ENCODE measurements at places on chromosomes 6 and 20.

GRCh38 chr6:6712449-6713403, 124.2 kb downstream of the LY86 start:
- DNase-seq = no peak

- peak; percentile 52 for DNase-seq
Measured at GRCh38 chr20:35329435-35330139, 37.4 kb upstream of the FAM83C start.

DNA sequence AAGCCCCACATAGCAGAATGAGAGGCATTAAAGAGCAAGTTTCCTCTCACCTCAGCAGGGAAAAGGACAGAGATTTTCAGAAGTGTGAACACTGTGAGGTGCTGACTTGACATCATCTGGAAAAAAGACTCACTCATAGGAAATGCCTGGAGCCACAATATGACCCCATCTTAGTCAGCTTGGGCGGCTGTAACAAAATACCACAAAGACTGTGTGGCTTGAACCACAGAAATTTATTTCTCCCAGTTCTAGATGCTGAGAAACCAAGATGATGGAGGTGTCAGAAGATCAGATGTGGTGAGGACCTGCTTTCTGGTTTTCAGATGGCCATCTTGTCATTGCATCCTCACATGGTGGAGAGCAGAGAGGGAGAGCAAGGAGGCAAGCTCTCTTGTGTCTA, 253.1 kb downstream of the ADGB start:
- DNase-seq = no peak

- no peak for DNase-seq
Measured at GRCh38 chr20:24729896-24730605, 219.0 kb upstream of the CST7 start.

GRCh38 chr6:12262236-12263061, 27.7 kb upstream of the EDN1 start:
- no peak for DNase-seq

DNA sequence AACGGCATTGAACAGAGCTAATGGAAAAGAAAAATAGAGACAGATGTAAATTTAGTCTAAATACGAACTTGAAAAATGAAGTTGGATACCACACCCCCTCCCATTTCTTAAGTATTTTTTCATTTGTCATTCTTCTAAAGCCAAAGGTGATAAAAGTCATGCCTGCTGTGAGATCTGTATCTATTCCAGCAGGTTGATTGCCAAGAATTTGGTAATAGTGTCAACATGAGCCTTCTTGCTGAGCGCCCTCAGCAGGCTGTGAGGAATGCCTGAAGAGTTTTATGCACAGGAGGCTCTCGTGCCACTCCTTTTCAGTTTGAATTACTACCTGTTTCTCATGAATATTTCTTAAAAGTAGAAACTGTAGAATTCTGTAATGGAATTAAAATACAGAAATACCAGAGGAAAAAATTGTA, 165.4 kb downstream of the QKI start:
- no peak for DNase-seq

- no peak for DNase-seq
Measured at GRCh38 chr6:168540713-168541291, 99.8 kb downstream of the SMOC2 start.

DNA sequence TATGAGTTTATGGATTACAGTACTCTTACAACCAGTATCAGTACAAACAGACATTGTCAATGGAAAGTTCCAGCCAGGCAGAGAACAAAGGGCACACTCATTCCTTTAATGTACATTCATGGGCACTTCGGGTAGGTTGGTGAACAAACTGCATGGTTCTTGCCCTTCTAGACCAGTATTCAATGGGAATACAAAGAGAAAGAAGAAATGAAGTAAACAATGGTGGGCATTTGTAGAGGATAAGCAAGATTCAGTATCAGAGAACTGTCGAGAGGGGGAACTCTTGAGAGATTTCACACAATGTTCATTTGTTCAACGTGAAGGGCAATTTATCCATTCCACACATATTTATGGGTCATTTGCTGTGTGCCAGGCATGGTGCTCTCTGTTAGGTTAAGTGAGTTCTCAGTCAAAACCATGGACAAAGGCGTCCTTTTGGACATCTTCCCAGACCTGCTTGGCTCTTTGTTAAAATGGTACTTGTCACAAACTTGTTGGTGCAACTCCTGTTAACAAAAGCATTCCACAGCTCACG, 714.8 kb downstream of the DHX35 start:
- DNase-seq = no peak

GRCh38 chr20:58251348-58251978, 23.0 kb upstream of the ANKRD60 start:
- no peak for DNase-seq

- DNase-seq = no peak
Measured at GRCh38 chr20:53959911-53960578, 110.3 kb downstream of the BCAS1 start.

DNA sequence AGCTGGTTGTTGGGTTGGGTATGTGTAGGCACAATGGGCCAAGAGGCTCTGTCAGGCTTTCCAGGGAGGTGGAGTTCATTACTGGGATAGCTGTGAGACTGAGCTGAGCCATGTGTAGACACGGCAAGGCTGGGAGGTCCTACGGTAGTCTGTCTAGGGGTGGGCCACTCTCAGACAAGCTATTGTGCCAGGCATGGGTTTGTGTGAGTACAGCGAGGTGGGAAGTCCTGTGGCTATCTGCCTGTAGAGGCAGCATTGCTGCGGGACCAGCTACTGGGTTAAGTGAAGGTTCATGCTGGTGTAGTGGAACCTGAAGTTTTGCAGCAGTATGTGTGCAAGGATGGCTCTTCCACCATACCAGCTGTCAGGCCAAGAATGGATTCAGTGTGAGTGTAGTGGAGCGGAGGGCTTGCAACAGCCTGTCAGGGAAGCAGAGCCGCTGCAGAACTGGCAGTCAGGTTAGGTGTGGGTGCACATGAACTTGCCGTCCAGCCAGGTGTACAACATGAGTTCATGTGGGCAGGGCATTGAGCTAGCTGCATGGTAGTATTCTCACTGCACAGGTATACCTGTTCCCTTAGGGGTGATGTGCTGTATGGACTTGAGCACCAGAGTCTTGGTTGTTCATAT, 78.0 kb upstream of the CENPW start:
- no peak for DNase-seq

DNA sequence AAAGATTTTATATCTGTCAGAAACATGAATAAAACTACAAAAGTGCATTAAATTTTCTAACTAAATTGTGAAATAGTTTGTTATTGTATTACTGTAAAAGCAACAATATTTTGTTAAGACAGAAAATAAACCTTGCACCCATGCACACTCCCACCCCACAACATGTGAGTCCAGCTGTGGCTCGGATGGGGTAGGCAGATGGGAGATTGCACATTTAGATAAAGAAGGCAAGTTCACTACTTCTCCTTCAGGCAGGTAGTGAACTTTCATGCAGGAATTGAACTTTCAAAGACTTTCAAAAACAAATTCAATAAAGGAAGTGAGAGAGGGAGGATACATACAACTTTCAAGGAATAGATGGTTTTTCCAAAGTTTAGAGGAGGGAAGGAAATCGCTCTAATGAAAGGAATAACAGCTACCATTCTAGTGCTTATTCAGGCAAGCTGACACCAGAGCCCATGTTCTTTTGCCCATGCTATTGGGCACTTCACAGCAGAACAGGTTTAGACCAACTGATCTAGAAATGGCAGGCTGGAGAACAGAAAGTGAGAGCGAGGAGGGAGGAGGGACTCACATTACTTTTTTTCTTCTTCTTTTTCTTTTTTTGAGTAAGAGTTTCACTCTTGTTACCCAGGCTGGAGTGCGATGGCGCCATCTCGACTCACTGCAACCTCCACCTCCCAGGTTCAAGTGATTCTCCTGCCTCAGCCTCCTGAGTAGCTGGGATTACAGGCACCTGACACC, 28.5 kb downstream of the SF3B5 start:
- peak; percentile 33 for DNase-seq

- no peak for DNase-seq
Measured at GRCh38 chr6:116992546-116992945, 115.5 kb downstream of the RFX6 start.

DNA sequence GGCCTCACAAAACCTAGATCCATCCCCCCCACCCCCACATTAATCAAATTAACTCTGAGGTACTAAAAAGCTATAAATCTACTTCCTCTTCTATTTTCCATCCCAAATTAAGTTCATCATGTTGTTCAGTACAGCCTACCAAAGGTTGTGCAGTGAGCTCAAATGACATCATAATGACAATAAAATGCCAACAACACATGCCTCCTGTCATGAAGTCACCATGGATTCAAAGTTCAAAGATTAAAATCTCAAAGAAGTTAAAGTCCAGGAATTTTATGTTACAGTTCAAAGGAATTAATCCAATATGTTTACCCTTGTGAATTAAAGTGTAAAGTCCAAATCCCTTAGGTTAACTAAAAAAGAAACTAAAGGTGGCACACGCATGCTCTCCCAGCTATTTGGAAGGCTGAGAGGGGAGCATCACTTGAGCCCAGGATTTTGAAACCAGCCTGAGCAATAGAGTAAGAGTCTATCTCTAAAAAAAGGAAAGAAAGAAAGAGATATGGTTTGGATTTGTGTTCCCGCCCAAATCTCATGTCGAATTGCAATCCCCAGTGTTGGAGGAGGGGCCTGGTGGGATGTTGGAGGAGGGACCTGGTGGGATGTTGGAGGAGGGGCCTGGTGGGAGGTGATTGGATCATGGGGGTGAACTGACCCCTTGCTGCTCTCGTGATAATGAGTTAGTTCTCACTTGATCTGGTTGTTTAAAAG, 25.7 kb upstream of the SIRT5 start:
- DNase-seq = no peak

Data from stimulated activated CD4-positive, alpha-beta T cell treated with anti-CD3 and anti-CD28 coated beads, Interleukin-15, amount 100 ng/mL, for 48 hours (primary cell).